Fibroblast of the aortic adventitia (primary cell): ENCODE measurements at places on chromosomes 7 and 10. TPM values are rescaled to one million over a fixed set of nuclear protein-coding genes. Genes with fewer than 3 reads are reported as not detected.

GBX1 gene
- total RNA-seq = not detected in 2 replicates

STRIP2 gene
- 2.5 and 6.9 TPM in 2 replicates for total RNA-seq

NUP42 gene
- total RNA-seq = 13.4 and 27.6 TPM in 2 replicates

CFAP58 gene
- 0.36 and 0.98 TPM in 2 replicates for total RNA-seq

CALML5 gene
- not detected in 2 replicates for total RNA-seq

CTNNA3 gene
- not detected in 2 replicates for total RNA-seq

PRSS37 gene
- not detected in 2 replicates for total RNA-seq

FHIP2A gene
- total RNA-seq = 36.6 and 54.7 TPM in 2 replicates

HTRA1 gene
- 55.5 and 156 TPM in 2 replicates for total RNA-seq

HOXA6 gene
- not detected in 2 replicates for total RNA-seq

PLEKHS1 gene
- not detected in 2 replicates for total RNA-seq

ZYX gene
- 41.6 and 48.4 TPM in 2 replicates for total RNA-seq

NKX6-2 gene
- total RNA-seq = not detected in 2 replicates

CTAGE4 gene
- 1.7 and 2.9 TPM in 2 replicates for total RNA-seq

MMP21 gene
- total RNA-seq = 0.09 TPM in 1 of 2 replicates, not detected in the other

AQP1 gene
- 2.8 and 4.5 TPM in 2 replicates for total RNA-seq

MYO1G gene
- 0.09 TPM in 1 of 2 replicates, not detected in the other for total RNA-seq

RNF32 gene
- 0.54 and 1.9 TPM in 2 replicates for total RNA-seq

VPS37D gene
- 1.9 and 31.2 TPM in 2 replicates for total RNA-seq

SLC35G1 gene
- 3.8 and 6.2 TPM in 2 replicates for total RNA-seq

SDK1 gene
- 0.27 TPM in 1 of 2 replicates, not detected in the other for total RNA-seq

NUPR2 gene
- not detected in 2 replicates for total RNA-seq

BAIAP2L1 gene
- total RNA-seq = 1.1 and 2.8 TPM in 2 replicates

GIMAP8 gene
- total RNA-seq = 0.09 and 0.16 TPM in 2 replicates

TMEM236 gene
- total RNA-seq = 0.09 and 0.16 TPM in 2 replicates

MUC12 gene
- not detected in 2 replicates for total RNA-seq

GARS1 gene
- total RNA-seq = 298 and 452 TPM in 2 replicates

MBL2 gene
- not detected in 2 replicates for total RNA-seq

CYP26C1 gene
- 0.09 TPM in 1 of 2 replicates, not detected in the other for total RNA-seq

OR6V1 gene
- total RNA-seq = not detected in 2 replicates

TNRC18 gene
- 57.8 and 155 TPM in 2 replicates for total RNA-seq

ASB4 gene
- not detected in 2 replicates for total RNA-seq

LRRC18 gene
- not detected in 2 replicates for total RNA-seq

WDFY4 gene
- under 0.01 TPM in 1 of 2 replicates, not detected in the other for total RNA-seq

CYP26A1 gene
- not detected in 2 replicates for total RNA-seq

ZNF736 gene
- total RNA-seq = 11.5 and 12.0 TPM in 2 replicates

ADIRF gene
- total RNA-seq = 37.8 and 48.4 TPM in 2 replicates

GPNMB gene
- 479 and 525 TPM in 2 replicates for total RNA-seq

AKR1C4 gene
- not detected in 2 replicates for total RNA-seq

CRYGN gene
- 0.09 and 0.16 TPM in 2 replicates for total RNA-seq

OPN1SW gene
- not detected in 2 replicates for total RNA-seq

ODAD2 gene
- total RNA-seq = 0.18 and 0.57 TPM in 2 replicates

HYCC1 gene
- 113 and 264 TPM in 2 replicates for total RNA-seq

TAS2R5 gene
- 1.4 TPM in 1 of 2 replicates, not detected in the other for total RNA-seq

ZNF727 gene
- total RNA-seq = 0.57 TPM in 1 of 2 replicates, not detected in the other

DMBT1 gene
- total RNA-seq = under 0.01 and 0.08 TPM in 2 replicates

STK32C gene
- 6.7 and 8.4 TPM in 2 replicates for total RNA-seq

HSPA12A gene
- total RNA-seq = 10.3 and 18.8 TPM in 2 replicates

SFTPA1 gene
- not detected in 2 replicates for total RNA-seq
